ENCODE measurements at places on chromosomes 16 and 17.

DNA sequence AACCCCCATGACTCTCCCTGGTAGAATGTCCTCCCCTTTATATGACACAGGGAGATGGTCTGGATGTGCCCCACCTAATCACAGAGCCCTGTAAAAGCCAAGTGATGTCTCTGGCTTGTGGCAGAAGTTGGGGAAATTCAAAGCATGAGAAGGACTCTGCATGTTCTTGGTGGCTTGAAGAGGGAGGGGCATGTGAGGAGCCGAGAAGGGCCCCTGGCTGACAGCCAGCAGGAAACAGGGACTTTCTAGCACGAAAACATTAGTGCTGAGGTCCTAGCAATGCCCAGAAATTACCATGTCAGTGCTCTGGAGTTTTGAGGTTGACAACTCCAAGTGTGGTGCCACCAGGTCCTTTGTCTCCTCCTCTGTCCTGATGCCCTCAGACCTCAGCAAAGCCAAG lies 75.9 kb downstream of the USP22 start:
- DNase-seq: no peak

DNA sequence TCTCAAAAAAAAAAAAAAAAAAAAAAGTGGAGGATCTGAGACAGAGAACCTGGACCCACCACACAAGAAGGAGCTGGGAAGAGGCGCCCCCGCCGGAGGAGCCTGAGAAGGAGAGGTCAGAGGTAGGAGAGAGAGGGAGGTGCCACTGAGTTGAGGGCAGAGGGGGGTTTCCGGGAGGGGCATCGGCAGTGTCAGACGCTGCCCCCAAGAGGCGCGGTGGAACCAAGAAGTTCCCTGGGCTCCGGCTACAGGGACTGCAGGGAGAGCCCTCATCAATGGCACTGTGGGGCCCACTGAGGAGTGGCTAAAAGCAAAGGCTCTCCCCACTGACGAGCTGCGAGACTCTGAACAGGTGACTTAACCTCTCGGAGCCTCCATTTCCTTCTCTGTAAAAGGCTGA lies 4.2 kb downstream of the CCDC42 start:
- peak; percentile 51 for DNase-seq

DNA sequence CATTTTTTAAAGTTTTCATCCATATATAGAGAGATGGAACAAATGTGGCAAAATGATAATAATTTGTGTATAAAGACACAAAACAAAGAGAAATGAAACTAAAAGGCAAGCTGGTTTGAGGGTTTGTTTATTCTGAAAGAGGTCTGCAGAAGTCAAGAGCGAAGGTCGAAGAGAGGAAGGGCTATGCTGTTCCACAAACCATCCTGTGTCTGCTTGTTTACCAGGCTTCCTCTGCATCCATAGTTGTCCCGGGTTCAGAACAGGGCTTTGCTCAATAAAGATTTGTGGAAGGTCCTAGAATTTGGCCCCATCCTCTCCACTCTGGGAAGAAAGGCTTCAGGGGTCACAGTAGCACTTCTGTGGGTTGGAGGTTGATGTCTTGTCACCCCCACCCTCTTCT lies 2.4 kb upstream of the MARVELD3 start:
- DNase-seq: no peak

DNA sequence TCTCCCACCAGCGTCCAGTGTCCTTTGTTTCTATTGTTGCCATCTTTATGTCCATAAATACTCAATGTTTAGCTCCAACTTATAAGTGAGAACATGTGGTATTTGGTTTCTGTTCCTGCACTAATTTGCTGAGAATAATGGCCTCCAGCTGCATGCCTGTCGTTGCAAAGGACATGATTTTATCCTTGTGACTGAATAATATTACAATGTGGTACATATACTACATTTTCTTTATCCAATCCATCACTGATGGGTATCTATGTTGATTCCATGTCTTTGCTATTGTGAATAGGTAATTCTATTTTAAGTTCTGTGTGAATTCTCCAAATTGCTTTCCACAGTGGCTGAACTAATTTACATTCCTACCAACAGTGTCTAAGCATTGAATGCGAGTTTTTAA lies 578.6 kb upstream of the CA10 start:
- DNase-seq: no peak

DNA sequence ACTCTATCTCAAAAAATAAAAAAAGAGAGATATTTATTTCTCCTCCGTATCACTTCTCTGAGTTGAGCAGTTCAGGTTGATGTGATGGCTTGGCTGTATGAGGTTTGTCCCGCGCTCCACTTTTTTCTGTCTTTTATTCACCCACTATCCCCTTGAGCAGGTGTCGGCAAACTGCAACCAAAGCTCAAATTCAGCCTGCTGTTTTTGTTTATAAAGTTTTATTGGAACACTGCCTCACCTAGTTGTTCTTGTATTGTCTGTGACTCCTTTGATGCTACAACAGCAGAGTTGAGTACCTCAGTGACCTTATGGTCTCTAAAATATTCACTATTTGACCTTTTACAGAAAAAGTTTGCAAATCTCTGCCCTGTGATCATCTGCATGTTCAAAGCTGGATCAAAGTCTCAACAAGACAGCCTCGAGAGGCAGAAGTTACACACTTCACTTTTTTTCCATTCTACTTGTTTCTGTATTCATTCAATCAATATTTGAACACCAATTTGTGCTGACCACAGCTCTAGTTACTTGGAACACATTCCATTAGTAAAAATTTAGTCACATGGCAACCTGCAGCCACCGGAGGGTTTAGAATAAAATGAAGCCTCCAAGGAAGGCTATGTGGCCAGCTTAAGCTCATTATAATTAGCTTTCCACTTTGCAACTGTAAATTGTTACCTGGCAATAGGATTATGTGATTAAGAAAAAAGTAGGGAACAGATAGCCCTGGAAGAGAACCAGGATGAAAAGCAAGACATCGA lies 945.8 kb downstream of the KCNJ2 start:
- DNase-seq: no peak

- DNase-seq: no peak
Measured at GRCh38 chr16:89678258-89678657, 8.2 kb upstream of the CDK10 start.

DNA sequence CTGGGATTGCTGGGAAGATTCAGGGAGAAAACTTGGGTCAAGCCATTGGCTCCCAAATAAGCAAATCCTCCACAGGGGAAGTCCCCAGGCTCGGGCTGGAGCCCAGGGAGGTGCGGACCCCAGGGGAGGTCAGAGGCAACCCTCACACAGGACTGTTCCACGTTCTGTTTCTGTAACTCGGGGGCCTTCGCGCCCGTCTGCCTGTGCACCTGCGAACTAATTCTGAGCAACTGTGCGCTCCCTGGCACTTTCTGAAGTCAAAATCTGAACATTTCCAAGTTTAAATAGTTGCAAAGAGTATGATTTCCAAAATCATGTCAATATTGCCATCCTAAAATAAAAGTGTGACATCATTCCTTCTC lies 16.8 kb downstream of the TIMM22 start:
- no peak for DNase-seq

GRCh38 chr17:81044764-81045589 lies 10.0 kb downstream of the BAIAP2 start:
- no peak for DNase-seq

DNA sequence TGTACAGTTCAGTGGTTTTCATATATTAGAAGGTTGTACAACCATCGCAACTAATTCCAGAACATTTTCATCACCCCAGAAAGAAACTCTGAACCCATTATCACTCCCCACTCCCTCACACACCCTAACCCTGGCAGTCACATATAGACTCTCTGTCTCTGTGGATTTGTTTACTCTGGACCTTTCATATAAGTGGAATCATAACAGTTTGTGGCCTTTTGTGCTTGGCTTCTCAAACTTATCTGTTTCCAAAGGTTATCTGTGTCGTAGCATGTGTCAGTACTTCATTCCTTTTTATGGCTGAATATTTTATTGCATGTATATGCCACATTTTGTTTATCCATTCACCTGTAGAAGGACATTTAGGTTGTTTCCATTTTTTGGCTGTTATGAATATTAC lies 12.4 kb downstream of the TENT4B start:
- no peak for DNase-seq

GRCh38 chr17:28071891-28072606 lies 29.6 kb downstream of the NLK start:
- DNase-seq: peak; percentile 4

GRCh38 chr16:8948831-8949230 lies 14.9 kb downstream of the USP7 start:
- no peak for DNase-seq

DNA sequence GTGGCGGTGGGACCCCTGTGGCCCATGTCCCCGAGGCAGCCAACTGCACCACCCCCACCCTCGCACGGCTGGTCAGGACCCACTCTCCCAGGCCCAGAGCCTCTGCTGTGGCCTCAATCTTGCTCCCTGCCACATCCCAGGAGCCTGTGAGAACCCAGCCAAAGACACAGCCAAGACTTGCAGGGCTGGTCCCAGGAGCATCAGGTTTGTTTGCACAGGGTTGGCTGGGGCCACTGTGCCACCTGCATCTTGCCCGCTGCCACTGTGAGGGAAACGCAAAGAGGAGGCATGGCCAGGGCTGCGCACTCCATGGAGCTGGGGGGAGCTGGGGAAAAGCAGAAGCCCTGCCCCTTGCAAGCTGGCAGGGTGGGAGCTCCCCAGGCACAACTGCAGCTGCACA lies 92.5 kb downstream of the SSH2 start:
- DNase-seq: no peak

DNA sequence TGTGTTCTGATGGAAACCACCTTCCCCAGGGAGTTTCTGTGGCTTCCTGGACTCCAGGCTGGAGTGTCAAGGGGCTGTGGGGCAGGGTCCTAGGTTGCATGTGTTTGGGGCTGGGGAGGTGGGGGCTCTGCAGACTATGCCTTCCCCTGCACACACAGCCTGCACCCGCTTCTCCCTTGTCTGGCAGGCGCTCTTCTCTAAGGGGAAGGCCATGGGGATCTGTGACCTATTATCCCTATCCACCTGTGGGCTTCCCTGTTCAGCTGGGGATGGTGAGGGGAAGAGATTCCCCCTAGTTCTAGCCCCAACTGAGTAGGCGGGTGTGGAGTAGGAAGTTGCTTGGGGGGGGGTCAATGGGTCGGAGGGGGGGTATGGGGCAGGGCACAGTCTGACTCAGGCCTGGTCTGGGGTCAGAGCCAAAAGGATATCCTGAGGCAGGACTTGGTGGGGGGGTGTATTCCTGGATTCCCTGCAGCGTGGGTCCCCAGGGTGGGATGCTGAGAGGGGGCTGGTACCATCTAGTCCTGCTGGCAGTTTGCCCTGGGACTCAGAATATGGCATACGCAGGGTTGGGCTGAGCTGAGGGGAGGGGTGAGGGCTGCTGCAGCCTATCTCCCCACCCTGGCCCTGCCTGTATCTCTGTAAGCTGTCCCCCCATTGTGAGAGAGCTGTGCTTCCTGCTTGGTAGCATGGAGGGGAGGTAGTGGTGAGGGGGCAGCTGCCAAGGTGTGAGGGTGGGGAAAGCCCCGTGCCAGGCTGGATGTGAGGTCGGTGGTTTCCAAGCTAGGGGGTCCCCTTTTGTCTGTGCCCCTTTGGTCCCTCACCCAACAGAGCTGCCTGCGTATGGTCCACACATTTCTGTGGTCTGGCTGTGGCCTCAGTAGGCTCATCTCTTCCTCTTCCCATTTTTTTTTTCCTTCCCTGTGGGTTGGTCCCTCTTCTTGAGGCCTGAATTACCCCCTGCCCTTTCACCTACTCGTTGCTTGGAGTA lies 14.7 kb downstream of the RARA start:
- DNase-seq: peak; percentile 80

DNA sequence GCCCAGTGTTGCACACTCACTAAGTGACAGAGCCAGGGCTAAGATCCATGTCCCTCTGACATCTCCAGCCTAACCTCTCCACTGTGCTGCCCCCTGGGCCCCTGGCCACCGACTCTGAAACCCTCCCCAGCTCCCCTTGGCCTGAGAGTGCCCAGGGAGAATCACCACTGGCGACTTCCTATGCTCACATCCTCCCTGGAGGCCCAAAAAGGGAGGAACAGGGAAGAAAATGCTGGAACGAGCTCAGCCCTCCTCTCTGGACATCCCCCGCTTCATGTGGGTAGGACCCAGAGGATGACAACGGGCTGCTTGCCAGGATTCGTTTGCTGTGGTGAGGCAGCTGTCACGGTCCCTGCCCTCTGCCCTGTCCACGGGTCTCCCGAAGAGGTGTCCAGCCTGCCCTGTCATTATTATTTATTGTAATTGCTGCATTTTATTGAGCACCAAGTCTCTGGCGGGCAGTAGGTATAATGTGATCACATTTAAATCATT lies 153.5 kb upstream of the RPL38 start:
- no peak for DNase-seq

- no peak for DNase-seq
Measured at GRCh38 chr17:17518014-17518413, 21.8 kb upstream of the RASD1 start.

- no peak for DNase-seq
Measured at GRCh38 chr17:4208238-4208637, 55.5 kb downstream of the ANKFY1 start.

- no peak for DNase-seq
Measured at GRCh38 chr16:86103320-86103719, 204.4 kb downstream of the IRF8 start.

GRCh38 chr17:78558181-78558850 lies 18.9 kb downstream of the DNAH17 start:
- DNase-seq: peak; percentile 5

DNA sequence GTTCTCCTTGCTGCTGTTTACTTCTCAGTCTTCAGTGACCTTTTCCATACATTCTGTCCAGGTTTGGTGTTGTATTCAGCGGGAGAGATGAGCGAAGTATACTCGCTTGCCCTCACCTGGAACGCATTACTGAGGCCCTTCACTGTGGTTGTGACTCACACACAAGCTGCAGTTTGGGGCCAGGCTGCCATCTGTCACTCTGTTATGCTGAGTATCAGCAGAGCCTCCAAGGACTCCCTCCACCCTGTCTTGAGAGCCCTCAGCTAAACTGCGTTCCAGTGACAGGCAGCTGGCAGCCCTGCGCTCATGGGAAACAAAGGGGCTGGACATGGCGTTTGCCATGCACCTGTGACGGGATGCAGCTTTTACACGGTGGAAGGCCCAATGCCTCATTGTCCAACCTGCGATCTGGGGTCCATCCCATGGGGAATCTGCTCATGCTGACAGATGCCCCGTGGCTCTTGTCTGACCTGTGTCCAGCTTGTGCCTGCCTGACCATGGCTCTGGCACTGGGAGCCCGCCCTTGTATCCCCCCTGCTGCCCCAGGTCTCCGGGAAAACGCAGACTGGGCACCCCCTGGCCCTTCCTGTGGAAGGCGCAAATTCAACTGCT lies 6.5 kb upstream of the ZNF778 start:
- DNase-seq: no peak

DNA sequence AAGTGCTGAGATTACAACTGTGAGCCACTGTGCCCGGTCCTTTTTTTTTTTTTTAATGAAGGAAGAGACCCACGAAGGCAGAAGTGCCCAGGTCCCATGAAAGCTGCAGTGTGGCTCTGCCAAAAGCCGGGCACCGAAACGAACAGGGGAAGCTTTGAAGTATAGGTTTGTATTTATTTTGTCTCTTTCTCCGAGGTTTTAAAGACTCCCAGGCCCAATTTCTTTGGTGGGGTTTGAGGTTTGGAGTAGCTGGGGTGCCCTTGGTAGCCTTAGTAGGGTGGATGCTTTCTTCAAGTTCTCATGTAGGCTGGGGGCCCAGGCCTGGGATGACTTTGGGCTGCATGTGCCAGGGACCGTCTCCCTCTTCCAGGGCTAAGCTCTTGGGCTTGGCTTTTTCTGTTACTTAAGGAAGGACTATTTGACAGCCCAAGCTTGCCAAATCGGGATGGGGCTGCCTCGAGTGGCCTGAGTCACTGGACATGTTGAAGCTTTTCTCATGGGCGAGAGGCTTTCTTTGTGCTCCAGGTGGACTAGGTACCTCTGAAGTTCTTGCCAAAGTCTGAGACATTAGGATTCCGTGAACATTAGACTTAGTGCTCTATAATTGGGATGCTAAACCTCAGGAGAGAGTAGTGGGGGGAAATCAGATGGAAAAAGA lies 66.3 kb downstream of the WIPI1 start:
- no peak for DNase-seq
